HCT116 (cell line): ENCODE measurements at places on chromosomes 1 and 21.

DNA sequence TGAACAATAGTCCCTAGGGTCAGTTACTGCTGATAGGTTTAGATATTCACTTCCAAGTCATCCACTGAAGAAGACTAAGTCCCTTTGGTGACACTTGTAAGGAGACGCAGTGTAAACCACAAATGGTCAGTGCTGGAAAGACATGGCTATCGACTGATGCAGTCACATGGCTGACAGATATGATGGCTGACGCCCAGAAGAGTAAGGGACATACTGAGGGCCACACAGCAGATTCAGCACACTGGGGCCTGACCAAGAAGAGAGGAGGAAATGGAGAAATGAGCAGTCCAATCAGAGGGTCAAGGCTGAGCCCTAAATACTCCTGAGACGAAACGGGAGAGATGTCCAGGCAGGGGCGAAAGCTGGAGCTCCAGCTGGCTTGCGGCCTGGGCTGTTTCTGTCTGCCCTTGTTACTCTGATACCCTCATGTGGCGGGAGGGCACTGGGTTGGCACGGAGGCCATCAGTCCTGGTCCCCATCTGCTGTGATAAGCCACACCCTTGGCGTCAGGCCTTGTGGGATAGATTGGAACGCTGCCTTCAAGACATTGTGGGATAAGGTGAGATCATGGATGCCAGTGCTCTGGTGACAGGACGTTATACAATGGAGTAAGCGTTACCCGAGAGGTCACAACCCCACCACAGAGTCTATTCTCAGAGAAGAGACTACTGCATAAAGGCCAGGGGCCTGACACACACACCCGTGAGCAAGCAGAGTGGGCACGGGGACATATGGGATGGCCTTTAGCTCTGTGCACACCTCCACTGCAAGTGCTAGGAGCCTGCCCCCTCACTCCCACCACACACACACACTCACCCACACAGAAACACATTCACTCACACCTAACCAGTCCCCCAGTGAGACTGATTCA lies 158.4 kb downstream of the TRABD2B start:
- no peak for DNase-seq

GRCh38 chr1:214439352-214440119 lies 111.9 kb downstream of the PTPN14 start:
- peak; percentile 81 for DNase-seq

GRCh38 chr1:71242239-71242638 lies 161.4 kb upstream of the ZRANB2 start:
- DNase-seq: no peak

DNA sequence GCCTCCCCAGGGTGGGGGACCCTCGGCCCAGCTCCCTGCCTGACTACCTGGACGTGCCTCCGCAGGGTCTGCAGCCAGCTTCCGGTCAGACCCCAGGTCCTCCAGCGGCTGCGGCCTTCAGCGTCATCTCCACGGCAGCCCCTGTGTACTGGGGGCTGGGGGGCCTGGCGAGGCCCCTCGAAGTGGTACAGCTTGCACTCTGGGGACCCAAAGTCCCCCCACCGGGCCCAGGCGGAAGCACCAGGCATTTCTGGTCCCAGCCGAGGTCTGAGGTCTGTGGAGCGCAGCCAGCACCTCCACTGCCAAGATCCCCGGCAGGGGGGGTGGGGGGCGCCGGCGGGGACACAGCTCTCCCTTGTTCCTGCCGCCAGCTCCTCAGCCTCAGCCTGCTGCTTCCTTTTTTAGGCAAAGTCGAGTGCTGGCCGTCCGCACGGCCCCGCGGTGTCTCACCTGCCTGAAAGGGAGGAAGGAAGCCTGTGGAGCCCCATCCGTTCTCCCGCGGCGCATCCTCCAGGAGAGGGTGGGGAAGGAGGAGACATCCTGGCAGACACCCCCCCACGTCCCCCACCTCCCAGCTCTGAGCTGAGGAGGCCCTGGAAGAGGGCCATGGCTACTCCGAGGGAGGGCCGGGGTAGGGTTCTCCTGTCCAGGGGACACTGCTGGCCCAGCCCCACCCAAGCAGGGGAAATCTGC lies 1.2 kb upstream of the VWA1 start:
- no peak for DNase-seq

DNA sequence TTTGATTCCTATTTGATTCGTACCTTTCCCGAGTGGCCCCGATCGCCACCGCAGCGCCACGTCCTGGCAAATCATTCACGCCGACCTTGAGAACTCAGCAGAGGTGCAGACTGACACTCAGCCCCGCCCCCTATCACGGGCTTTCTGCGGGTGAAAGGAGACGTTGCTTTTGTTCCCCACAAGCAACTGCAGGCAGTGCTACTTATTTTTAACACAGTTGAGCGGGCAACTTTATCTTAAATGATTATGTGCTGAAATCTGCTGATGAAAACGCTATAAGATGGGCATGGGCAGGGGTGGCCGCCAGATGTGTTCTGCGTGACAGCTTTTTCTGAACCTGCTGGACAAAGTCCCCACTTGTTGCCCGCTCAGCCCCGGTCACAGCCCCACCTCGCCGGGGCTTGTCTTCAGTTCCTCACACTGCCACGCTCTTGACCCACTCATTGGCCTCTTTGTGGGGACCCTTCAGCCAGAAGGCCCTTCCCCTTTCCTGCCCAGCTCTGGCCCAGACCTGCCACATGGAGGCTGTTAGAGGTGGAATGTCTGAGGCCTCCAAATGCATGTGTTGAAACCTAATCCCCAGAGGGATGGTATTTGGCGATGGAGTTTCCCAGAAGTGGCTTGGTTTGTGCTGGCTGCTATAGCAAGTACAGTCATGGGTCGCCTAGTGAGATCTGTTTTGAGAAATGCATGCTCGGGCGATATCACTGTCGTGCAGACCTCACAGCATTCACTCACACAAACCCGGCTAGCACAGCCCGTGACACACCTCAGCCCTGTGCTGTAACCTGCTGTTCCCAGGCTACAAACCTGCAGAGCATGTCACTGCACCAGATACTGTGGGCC lies 15.7 kb upstream of the PDXK start:
- DNase-seq: no peak

DNA sequence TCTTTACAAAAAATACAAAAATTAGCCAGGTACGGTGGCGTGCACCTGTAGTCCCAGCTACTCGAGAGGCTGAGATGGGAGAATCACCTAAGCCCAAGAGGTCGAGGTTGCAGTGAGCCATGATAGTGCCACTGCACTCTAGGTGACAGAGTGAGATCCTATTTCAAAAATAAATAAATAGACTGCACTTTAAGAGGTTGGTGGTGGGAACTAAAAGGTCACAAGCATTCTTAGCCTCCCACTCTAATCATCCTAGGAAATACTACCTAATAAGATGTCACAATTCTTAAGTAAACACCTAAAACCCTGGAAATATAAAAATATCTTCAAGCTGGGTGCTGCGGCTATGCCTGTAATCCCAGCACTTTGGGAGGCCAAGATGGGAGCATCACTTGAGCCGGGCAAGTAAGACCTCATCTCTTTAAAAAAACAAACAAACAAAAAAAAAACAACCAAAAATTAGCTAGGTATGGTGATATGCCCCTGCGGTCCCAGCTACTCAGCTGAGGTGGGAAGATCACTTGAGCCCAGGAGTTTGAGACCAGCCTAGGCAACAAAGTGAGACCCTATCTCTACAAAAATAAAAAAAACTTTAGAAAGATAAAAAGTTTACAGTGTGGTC lies 4.1 kb downstream of the DCAF8 start:
- no peak for DNase-seq

DNA sequence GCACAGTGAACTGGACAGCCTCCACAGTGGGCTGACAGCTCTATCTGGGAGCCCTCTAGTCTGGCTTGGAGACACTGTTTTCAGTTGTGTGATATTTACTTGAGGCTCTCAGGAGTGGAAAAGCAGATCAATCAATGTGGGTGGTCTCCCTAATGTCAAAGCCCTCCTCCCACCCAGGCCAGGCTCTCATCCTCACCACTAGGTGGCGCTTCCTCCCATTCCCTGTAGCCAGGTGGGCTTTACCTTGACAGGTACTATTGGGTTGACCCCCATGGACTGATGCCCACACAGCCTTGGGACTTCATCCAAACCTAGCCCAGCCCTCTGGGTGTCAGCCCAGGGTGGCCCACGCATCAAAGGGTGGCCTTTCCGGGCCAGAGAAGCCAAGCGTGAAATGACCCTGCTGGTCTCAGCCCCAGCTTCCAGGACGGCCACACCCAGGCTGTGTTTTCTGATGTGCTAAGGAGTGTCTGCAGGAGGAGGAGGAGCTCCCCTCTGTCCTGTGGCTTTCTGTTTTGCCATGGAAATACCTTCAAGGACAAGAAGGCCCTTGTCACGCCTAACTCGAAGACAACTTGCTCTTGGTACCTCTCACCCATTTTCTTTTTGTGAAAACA lies 54.0 kb downstream of the CLIC6 start:
- no peak for DNase-seq

GRCh38 chr1:99239690-99240089 lies 24.6 kb upstream of the PLPPR4 start:
- DNase-seq: no peak

- no peak for DNase-seq
Measured at GRCh38 chr1:247445526-247446356, 12.2 kb downstream of the OR2B11 start.

DNA sequence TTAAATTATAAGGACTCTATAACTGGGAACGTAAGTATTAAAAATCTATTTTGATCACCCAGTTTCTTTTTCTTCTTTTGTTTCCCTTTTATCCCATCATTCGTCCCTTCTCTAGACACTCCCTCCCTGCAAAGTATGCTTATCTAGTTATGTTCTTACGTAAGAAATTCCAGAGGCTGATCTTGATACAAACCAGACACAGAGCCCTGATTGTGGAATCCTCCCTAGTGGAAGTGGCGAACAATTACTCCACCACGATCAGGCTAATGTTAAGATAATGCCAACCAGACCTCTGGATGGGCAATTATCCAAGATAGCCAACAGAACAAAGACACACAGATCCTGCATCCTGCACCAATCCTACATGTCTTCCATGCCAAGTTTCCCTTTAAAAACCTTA lies 1557.4 kb downstream of the PLA2G4A start:
- DNase-seq: no peak

- no peak for DNase-seq
Measured at GRCh38 chr1:10736634-10737586, 59.5 kb downstream of the CASZ1 start.

DNA sequence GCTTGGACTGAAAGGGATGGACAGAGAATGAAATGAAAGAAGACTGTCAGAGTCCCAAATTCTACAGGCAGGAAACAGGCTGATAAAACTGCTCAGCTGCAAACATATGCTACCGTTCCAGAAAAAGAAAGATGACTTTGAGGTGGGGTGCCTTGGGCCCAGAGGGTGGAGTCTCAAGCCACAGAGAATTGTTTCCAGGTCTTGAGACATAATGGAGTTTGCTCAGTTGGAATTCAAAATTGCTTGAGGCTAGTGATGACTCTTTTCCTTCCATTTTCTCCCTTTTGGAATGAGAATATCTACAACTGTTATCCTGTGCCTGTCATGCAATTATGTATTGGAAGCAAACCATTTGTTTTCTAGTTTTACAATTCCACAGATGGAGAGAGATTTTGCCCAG lies 23.6 kb upstream of the PSEN2 start:
- no peak for DNase-seq

- DNase-seq: no peak
Measured at GRCh38 chr1:100035214-100035613, 65.4 kb downstream of the SLC35A3 start.

- no peak for DNase-seq
Measured at GRCh38 chr1:204927673-204928641, 57.3 kb downstream of the NFASC start.

GRCh38 chr1:198267056-198267455 lies 110.3 kb downstream of the NEK7 start:
- no peak for DNase-seq

DNA sequence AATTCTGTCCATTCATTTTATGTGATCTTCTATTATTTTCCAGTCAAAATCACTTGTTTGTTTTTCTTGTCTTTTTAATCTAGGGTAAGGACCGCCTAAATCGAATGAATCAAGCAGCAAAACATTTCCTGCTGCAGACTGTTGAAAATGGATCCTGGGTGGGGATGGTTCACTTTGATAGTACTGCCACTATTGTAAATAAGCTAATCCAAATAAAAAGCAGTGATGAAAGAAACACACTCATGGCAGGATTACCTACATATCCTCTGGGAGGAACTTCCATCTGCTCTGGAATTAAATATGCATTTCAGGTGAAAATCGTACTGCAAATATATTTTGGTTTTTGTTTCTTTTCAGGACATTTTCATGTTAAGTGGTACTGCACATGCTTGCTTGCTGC lies 20.5 kb downstream of the CLCA4 start:
- DNase-seq: no peak

- no peak for DNase-seq
Measured at GRCh38 chr1:82483146-82483545, 682.4 kb downstream of the ADGRL2 start.
